Fibroblast of villous mesenchyme (primary cell): ENCODE measurements at places on chromosomes 11 and 22. TPM values are rescaled to one million over a fixed set of nuclear protein-coding genes. Genes with fewer than 3 reads are reported as not detected.

The ART1 gene
- not detected in 2 replicates for total RNA-seq

The NRIP3 gene
- total RNA-seq, result 10.8 and 20.9 TPM in 2 replicates

DNA sequence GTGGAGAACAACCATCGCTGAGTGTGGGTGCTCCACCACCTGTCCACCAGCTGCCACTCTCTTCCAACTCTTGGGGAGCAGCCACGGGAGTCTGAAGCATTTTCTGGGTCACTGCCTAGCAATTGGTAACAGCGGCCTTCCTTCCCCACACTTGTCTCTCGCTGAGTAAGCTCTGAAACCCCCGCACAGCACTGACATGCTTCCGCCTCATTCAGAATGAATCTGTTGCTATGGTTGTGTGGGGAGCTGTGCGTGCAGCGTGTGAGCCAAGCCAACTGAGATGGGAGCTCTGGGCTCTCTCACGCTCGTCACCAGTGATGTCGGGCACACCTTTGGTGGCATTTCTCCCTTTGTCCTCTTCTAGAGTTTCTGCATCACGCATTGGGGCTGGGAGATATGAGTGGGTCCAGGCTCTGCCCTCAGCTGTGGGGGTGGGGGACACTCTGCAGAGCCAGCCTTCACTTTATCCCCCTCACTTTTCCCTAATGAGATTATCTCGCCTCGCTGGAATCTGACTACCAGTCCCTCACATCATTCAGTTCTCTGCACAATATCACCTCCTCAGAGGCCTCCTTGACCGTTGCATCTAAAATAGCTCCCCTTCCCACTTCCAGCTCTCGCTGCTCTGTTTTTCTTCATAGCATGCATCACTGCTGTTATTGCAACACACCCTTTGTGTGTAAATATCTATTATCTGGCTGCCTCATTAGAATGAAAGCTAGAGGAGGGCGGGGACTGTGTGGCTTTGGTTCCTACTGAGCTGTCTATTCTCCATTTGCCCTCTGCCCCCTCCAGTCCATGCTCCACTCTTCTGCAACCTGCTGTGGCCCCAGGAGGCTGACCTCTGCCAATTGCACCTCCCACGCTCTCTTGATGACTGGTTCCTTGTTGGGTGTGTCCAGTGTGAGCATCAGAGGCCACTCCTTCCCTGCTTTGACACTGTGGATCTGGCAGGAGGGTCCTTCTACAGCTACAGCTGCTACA, 569.9 kb upstream of the CADM1 start:
- no peak for DNase-seq

The IGLL5 gene
- not detected in 2 replicates for total RNA-seq

DNA sequence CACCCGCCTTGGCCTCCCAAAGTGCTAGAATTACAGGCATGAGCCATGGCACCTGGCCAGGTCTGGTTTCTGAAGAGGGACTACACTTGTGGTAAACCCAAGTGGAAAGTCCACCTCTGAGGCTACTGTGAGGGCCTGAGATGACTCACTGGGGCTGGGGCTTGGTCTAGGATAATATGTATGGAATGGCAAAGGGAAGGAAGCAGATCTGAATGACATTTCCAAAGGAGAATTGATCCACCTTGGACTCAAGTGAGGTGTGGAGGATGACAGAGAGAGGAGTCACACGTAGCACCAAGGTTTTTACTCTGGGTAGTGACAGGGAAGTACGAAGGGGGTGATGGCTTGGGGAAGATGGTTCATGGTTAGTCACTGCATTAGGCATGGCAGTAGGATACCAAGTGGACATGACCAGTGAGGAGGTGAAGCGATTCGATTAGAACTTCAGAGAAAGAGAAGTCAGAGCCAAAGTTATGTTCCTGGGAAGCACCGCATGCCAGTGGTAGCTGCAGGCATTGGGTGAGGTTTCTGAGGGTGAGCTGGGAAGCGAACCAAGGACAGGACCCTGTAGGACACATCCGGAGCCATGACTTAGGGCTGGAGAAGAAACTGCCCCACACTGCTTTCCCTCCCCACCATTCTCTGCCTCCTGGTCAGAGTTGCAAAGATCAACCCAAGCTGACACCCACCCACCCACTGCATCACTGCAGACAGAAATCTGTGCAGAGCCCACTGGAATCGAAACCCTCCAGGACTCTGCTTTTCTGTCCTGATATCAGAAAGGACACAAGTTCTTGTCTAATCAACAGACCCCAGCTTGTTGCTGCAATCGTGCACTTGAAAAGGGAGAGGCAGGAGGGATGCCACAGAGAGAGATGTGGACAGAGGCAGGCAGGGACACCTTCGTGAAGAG, 13.0 kb upstream of the BCL9L start:
- no peak for DNase-seq

The CRYBA4 gene
- not detected in 2 replicates for total RNA-seq
